ENCODE measurements at places on chromosomes 1 and 21.

GRCh38 chr1:153525088-153525728, 10.6 kb downstream of the S100A6 start:
- DNase-seq, result no peak

GRCh38 chr21:45300786-45301520, 13.3 kb upstream of the POFUT2 start:
- DNase-seq, result no peak

DNA sequence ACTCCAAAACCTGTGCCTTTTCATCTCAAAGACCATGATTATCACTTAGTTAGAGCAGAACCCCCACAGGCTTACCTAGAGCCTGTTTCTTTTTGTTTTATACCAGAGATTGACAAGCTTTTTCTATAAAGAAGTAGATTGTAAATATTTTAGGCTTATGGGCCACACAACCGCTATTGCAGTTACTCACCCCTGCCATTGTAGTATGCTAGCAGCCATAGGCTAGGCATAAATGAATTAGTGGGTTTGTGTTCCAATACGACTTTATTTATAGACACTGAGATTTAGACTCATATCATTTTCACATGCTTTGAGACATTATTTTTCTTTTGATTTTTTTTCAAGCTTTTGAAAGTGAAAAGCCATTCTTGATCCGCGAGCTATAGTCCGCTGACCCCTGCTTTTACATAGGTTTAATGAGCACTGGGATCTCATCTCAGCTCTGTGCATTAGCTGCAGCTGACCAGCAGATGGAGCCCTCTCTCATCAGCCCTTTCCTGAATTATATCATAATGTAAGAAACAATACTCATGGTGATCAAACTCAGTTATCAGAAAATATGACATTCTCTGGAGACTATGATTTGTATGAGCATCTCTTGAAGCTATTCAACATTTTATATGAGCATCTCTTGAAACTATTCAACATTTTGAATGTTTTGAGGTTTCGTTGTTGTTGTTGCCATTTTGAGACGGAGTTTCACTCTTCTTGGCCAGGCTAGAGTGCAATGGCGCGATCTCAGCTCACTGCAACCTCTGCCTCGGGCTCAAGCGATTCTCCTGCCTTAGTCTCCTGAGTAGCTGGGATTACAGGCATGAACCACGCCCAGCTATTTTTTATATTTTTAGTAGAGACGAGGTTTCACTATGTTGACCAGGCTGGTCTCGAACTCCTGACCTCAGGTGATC, 111.9 kb upstream of the L1TD1 start:
- no peak for DNase-seq

GRCh38 chr1:187001198-187001889, 172.6 kb downstream of the PLA2G4A start:
- peak; percentile 58 for DNase-seq

- DNase-seq, result no peak
These were observed 54.6 kb upstream of the ECE1 start for GRCh38 chr1:21344750-21345443.

DNA sequence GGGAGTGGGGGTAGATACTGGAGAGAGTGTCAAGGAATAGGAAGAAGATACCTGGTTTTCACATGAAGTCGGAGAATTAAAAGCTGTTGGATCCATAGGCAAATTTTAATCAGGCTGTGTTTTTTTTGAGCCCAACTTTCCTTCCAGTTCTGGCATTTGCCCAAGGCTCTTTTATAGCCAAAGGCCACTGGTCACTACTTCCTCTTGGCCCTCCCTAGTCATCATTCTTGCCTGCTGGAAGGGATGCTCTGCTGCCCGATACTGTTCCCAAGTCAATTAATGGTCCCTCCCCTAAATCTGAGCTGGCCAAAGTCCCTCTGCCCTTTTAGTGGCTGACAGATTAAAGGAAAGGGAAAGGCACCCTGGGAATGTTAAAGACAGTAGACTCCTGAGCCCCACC, 102.8 kb upstream of the ZNF648 start:
- DNase-seq, result no peak

DNA sequence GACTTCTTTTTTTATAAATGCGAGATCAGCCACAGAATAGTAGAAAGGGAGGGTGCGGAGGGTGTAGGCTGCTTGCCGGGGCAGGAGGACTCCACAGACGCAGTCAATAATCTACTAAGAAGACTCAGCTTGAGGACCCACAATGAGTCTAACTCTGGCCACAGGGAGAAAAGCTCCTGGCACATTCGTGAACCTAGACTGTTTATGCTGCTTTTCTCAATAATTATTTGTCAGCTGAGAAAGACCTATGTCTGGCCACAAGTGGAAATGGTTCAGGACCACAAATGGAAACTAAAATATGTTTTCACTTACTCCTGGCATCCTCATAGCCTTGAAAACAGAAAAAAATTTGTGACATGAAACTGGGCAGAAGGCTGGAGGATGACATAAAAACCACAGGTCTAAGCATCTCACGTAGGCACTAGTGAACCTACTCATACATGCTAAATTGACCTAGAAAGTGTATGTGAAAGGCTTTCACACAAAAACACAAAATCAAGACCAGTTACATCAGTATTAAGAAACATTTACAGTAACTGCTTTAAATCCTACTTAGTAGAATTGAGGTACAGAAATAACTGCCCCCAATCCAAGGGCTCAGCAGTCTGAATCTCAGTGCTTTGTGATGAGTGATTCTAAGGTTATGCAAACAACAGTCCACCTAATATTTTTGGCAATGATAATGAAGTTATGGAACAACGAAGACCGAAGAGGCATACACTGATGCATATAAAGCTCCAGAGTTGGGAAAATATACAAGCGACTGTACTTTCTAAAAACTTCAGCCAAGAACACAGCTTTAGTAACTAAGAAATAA, 159.5 kb downstream of the SLC45A1 start:
- no peak for DNase-seq

- DNase-seq, result peak; percentile 13
These were observed 36.6 kb downstream of the ITPKB start for GRCh38 chr1:226702318-226702956.

- no peak for DNase-seq
These were observed 9.2 kb upstream of the SLAMF8 start for GRCh38 chr1:159817276-159818041.

GRCh38 chr1:12326986-12327385, 97.2 kb downstream of the VPS13D start:
- no peak for DNase-seq

- DNase-seq, result no peak
These were observed 36.0 kb downstream of the ZNF281 start for GRCh38 chr1:200373811-200374231.

GRCh38 chr1:39901714-39902459, at the start of gene MYCL:
TSS of gene MYCL (minus strand) at chr1:39901917. CDS start at chr1:39901434, 483 bp downstream.
- no peak for DNase-seq

- no peak for DNase-seq
These were observed 142.3 kb downstream of the TRIM33 start for GRCh38 chr1:114368560-114369255.

GRCh38 chr1:107935396-107936064, 29.4 kb downstream of the VAV3 start:
- DNase-seq, result no peak

DNA sequence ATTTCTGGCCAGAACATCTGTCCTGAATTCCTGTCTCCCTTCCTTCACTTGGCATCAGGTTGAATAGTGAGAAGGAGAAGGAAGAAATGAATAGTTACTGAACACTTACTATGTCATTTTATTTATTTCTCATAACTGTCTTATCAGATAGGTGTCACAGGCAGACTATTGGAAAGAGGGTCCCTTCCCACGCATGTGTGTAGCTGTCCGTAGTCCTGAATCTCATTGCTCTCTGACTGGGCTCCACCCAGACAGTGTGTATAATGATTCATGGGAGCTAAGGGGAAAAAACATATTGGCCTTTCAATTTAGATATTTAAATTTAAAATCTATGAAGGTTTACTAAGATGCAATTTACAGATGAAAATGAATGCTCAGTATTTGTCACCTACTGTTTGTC, 86.1 kb downstream of the OMA1 start:
- no peak for DNase-seq

GRCh38 chr1:26155370-26156284, 3.3 kb upstream of the FAM110D start:
- no peak for DNase-seq

DNA sequence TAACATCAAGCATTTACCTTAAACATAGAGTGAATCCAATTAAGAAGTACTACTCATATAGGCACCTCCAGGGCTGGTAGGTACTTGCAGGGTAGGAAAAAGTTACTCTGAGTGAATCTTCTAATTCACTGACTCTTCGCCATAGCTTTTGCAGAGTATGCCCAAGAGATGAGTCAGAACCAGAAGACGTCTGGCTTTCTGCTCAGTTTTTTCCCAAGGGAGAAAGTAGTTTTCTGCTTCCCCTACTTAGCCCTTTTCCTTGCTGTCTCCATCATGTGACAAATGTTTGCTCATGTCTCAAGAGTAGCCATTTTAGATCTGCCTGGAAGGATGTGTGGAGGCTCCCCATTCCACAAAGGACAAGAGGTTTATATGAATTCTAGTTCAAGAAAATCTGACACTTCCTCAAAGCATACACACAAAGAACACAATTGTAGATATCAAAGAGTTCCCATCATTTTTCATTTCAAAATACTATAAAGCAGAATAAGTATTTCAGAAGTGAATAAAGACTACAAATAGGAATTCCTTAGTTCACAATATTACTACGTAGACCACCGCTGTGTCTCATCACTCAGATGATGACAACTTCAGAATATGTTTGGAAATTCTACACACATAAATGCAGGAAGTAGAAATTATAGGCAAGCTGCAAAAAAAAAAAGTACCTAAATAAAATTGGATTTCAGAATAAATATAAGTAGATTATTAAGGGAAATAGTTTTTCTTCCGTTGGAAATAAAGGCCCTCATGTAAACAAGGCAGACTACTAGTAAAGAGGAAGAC, 98.5 kb downstream of the ASH1L start:
- no peak for DNase-seq

GRCh38 chr1:210123924-210124589, 108.5 kb upstream of the SERTAD4 start:
- no peak for DNase-seq

DNA sequence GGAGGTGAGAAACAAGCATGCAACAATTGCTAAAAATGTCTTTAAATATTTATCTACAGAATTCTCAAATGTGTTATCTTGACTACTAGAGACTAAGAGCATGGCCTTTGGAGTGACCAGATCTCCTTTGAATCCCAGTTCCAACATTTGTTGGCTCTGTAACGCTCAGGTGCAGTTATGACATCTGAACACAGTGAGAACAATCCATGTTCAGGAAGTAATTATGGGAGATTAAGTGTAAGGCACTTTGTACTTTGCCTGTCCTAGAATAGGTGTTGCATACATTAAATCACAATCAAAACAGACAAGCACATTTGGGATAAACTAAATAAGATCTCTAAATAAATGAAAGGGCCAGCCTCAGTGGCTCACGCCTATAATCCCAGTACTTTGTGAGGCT, 454.5 kb downstream of the SMYD3 start:
- DNase-seq, result no peak

GRCh38 chr1:219797009-219797408, 131.3 kb downstream of the SLC30A10 start:
- no peak for DNase-seq

DNA sequence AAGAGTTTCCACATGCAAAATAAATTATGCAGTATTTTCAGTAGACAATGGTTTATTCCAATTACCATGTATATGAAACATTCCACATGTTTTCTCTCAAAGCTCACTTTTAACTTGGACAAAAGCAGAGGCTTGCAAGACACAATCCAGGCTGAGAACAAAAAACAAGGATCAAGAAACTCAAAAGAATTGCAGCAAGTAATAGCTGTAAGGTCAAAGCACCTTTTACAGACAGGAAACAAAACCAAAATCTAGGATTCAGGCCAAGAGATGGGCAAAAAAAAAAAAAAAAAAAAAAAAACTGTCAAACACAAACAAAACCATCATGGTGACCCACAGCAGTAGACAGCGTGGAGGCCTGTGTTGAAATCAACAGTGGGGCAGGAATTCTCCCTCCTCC, 9.3 kb downstream of the RGS1 start:
- no peak for DNase-seq
